SIG-M5 (cell line): ENCODE measurements at places on chromosomes 3 and 15.

DNA sequence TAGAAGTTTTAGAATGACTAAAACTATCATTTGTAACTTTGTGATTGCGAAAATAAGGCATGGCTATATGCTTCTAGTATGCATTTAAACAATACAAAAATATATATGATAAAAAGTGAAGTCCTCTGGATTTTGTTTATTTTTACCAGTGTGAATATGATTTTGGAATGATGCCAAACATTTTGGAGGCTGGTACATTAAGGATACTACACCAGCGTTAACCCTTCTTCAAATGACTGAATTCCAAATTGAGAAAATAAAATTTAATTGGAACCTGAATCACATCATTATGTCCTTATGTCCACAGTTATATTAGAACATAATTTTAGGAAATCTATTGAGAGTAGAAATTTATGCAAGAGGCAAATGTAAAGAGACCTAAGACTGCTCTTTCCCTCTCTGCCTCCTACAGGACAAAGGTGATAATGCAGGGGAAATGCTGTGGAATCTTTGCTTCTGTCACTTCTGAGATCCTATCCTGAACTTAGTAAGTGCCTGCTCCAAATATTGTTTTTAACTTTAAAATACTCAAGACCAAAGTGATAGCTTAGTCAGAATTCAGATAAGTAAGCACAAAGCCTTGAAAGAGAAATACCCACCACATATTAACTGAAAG lies 121.1 kb upstream of the NANOGP8 start:
- DNase-seq = no peak

GRCh38 chr3:129016720-129017483 lies 15.8 kb downstream of the EFCC1 start:
- no peak for DNase-seq

- DNase-seq = no peak
Observed at GRCh38 chr15:33089878-33090757, 104.4 kb downstream of the FMN1 start.

- no peak for DNase-seq
Observed at GRCh38 chr3:13025090-13025489, 48.1 kb downstream of the IQSEC1 start.

DNA sequence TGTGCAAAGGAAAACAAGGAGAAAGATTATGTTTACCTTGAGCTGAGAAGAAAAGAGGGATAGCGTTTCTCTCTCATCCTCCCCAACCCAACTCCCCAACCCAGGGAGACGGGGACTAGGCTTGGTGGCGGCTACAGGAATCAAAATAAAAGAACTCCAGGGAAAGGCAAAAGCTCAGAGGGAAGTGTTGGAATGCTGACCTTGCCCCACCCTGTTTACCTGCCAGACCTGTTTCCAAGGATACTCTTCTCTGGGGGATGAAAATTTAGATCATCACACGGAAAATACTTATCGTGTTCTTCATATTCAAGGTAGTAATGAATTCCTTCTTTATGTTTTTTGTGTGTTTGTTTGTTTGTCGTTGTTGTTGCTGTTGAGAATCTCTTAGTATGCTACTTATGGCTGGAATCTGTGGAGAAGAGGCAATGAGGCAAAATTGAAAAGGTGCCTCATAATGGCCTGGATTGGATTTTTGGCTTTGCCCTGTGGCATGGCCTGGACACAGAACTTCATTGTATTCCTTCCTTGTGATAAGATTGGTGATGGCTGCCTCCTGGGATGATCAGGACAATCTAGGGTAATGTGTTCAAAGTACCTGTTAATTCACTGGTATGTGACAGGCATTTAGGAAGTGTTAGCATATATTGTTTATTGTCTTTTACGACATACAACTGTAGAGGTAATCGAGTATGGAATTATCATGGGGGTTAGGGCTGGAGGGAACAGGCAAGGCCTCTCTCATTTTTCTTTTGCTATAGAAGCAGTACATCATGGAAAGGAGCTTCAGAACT lies 11.1 kb upstream of the TPRG1 start:
- DNase-seq = no peak

DNA sequence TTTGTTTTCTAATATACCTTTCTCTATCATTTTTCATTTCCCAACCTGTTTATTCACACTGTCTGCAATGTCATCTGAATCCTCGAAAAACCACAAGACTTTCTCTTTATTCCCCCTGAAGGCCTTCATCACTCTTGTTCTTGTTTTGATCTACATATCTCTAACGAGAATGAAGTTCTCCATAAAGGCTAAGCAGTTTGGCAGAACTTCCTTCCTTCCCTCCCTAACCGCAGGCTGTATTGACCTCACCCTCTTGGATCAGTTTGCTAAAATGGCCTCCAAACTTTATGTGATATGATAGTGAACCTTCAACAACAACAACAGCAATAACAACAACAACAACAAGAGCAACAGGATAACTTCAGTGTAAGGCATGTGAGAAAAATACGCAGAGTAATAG lies 392.8 kb downstream of the TIGIT start:
- no peak for DNase-seq

DNA sequence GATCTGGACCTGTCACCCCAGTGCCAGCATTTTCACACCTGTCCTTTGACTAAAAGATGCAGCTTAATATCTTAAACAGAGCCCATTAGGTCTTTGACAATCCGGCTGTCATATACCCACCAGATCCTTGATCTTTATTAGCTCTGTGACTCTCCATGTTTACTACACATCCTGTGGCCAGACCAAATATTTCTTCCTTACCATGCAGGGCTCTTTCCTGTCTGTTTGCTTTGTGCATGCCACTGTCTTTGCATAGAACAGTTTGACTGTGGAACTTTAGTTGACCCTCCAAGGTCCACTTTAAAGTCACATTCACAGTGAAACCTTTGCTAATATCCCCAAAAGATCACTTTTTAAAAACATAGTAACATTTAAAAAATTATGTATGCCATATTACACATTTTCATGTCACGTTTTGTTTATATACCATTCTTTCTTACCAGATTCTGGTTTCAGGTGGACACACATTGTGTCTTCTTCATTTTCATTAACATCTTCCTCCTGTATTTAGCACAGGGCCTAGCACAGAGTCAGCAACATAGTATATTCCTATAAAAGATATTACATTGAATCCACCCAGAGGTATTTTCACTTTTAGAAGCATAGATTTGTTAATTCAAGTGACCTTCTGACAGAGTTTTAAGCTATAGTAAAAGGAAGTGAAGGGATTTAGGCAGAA lies 95.8 kb downstream of the RAP2B start:
- DNase-seq = no peak

GRCh38 chr3:190621927-190622326 lies 108.0 kb downstream of the IL1RAP start:
- no peak for DNase-seq

DNA sequence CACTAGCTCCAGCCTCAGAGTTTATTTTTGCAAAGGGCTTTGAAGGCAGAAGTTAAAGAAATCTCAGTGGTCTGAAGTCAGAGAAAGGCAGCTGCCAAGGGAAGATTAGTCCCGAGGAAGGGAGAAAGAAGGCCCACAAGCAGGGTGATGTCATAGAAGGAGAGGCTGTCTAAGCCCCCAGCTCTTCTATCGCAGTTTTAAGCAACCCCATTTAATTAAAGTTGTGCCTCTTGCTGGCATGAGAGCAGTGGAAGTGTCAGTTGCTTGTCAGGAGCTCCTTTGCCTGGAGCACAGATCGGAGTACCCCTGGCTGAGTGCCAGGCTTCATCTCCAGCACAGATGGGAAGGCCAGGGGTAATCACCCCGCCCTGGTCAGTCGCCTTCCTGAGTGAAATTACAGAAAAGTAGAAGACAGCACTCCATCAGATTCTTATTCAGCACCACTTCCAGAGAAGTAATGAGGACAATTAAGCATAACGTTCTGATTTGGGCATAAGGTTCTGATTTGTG lies 530.7 kb downstream of the EPHB1 start:
- DNase-seq = no peak

- no peak for DNase-seq
Observed at GRCh38 chr3:52754373-52754772, 16.4 kb downstream of the NEK4 start.

DNA sequence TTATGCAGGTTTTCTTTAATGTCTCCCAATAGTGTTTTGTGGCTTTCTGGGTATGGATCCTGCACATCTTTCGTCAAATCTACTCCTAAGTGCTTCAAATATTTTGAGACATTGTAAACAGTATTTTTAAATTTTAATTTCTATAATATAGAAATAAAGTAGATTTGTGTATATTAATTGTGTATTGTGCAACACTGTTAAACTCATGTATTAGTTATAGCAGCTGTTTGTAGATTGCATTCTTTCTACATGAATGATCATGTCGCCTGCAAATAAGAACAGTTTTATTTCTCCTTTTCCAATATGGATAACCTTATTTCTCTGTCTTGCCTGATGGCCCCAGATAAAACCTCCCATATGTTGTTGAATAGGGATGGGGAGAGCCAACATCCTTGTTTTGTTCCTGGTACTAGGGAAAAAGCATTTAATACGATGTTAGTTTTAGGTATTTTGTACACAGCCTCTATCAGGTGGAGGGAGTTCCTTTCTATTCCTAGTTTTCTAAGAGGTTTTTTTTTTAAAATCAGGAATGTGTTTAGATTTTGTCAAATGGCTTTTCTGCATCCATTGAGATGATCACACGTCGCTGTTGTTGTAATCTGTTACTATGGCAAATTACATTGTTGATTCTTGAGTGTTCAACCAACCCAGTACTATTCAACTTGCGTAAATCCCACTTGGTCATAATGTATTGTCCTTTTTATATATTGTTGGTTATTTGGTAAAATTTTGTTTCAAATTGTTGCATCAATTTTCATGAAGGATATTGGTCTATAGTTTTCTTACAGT lies 71.1 kb upstream of the DGKG start:
- no peak for DNase-seq

GRCh38 chr15:67543348-67543718 lies 830 bp downstream of the MAP2K5 start:
- DNase-seq = no peak

DNA sequence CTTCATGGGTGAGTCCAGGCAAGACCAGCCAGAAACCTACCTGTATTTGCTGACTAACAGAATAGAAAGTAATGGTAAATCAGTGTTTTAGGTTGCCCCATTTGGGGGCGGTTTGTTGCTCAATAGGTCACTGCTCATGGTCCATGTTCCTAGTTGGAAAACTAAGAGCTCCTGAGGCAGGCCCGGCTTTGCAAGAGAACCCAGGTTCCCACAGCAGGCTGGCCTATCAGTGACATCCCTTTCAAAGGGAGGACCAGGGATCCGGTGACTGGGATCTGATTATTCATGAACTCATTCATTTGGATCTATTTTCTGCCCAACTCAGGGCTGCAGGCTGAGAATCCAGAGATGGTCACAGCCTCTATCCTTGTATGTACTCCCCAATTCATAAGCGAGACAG lies 163.9 kb downstream of the WNT7A start:
- DNase-seq = no peak

DNA sequence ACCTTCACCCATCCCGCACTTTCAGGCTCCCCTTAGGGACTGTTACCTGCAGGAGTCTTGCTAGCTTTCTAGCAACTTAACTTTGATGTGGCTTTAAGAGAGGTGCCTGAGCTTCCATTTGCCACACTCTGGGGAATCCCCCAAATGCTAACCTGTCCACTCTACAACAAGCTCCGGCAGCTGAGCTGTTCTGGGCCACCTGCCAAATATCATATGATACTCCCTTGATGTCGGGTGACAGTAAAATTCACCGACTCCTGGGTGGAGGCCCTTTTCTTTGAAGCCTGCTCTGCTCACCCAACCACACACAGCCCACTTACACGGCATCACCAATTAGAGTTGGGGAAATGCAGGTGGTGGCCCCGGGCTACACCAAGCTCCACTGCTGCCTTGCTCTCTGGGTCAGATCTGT lies 38.0 kb upstream of the XCR1 start:
- DNase-seq = no peak

- no peak for DNase-seq
Observed at GRCh38 chr3:186024210-186024609, 84.7 kb downstream of the ETV5 start.

DNA sequence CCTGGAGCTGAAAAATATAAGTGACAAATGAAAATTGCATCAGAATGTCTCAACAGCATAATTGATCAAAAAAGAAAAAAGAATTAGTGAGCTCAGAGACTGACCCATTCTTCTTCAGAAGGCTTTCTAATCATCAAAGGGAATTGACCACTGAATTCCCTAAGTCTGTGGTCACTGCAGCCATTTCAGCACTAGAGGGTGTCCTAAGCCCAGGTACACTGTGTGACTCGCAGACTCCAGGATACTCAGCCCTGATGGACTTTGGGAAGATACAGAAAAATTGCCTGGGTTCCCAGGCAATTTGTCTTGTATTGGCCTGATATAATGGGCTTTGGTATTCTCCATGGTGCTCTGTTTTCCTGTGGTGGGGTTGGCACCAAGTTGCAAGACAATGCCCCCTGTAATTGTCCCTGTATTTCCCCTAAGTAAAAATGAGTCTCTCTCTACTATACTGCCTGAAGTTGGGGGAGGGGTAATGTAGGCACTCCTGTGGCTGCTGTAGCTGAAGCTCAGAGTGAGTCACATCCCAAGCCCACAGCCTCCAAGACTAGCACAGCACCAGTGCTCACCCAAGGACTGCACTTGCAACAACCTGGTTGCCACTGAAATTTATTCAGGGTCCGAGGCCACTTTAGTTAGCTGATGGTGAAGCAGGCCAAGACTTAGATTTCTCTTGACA lies 256.0 kb upstream of the STAC start:
- DNase-seq = no peak

GRCh38 chr15:60134609-60135008 lies 130.5 kb downstream of the FOXB1 start:
- DNase-seq = no peak

- no peak for DNase-seq
Observed at GRCh38 chr3:172367205-172368105, 80.8 kb downstream of the GHSR start.

DNA sequence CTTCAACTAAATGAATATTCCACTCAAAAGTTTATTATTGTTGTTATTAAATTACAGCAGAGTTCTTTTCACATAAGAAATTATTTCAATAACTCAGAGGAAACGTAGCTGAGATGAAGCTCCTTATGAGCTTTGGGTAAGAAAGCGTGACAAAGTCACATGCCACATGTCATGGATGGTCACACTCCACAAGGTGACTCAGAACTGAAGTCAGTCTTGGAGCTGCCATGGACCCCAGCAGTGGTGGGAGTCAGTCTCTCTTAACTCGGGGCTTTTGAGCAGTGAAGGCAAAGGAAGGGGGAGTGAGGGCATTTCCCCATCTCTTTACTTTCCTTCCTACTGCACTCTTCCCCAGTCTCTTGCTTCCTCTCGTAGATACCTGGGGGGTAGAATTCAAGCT lies 87.5 kb upstream of the FAM3D start:
- no peak for DNase-seq

GRCh38 chr3:124620600-124621063 lies 109.6 kb upstream of the UMPS start:
- no peak for DNase-seq
